ENCODE measurements at places on chromosomes 6 and 20. TPM values are rescaled to one million over a fixed set of nuclear protein-coding genes. Genes with fewer than 3 reads are reported as not detected.

Gene RHAG
- total RNA-seq, result not detected

Gene LIN28B
- not detected for total RNA-seq

Gene LY6G6F
- not detected for total RNA-seq

Gene PAQR8
- total RNA-seq, result 1.8 TPM

- no peaks in the 10 kb centered on the region for H3K36me3 ChIP-seq
- no peak for DNase-seq
- no peaks in the 10 kb centered on the region for H3K27me3 ChIP-seq
- no peaks in the 10 kb centered on the region for H3K4me1 ChIP-seq
These were observed 4.6 kb downstream of the GPLD1 start for GRCh38 chr6:24484657-24485323.

DNA sequence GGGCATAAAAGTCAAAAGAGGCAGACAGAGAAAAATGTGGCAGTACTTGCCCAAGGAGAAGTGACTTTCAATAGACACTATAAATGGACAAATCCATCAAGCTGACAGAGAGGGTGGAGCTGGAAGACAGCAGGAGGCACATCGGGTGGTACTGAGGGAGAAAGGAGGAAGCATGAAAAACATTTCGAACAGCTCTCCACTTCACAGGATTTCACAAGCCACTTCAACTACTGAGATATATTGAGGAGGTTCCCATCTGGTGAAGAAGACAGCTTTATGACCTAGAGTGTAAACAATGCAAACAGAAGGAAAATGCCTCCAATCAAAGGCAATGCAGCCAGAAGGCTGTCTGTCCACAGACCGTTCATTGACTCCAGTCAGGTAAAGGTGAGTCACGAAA lies 259.4 kb upstream of the ECI2 start:
- no peaks in the 10 kb centered on the region for H3K36me3 ChIP-seq
- peaks cover 4% of the 10 kb centered on the region for H3K4me1 ChIP-seq
- no peak overlapping the region for H3K4me3 ChIP-seq

DNA sequence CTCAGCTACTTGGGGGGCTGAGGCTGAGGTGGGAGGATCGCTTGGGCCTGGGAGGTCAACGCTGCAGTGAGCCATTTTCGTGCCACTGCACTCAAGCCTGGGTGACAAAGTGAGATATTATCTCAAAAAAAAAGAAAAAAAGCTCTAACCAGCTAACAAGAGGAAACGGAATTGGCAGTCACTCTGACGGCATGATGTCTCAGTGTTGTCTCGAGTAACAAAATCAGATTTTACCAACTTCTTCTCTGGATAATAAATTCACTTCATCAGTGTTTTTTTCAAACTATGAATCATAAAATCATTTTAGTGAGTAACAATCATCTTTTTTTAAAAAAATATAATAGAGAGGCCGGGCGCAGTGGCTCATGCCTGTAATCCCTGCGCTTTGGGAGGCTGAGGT lies 12.6 kb downstream of the KIF16B start:
- no peaks in the 10 kb centered on the region for H3K4me1 ChIP-seq
- H3K27me3 ChIP-seq, result no peaks in the 10 kb centered on the region
- H3K36me3 ChIP-seq, result no peaks in the 10 kb centered on the region
- no peak for DNase-seq
- no peak overlapping the region for H3K4me3 ChIP-seq
